ENCODE measurements at places on chromosomes 6 and 20.

GRCh38 chr6:54817236-54817635, 29.3 kb upstream of the FAM83B start:
- no peak for DNase-seq

DNA sequence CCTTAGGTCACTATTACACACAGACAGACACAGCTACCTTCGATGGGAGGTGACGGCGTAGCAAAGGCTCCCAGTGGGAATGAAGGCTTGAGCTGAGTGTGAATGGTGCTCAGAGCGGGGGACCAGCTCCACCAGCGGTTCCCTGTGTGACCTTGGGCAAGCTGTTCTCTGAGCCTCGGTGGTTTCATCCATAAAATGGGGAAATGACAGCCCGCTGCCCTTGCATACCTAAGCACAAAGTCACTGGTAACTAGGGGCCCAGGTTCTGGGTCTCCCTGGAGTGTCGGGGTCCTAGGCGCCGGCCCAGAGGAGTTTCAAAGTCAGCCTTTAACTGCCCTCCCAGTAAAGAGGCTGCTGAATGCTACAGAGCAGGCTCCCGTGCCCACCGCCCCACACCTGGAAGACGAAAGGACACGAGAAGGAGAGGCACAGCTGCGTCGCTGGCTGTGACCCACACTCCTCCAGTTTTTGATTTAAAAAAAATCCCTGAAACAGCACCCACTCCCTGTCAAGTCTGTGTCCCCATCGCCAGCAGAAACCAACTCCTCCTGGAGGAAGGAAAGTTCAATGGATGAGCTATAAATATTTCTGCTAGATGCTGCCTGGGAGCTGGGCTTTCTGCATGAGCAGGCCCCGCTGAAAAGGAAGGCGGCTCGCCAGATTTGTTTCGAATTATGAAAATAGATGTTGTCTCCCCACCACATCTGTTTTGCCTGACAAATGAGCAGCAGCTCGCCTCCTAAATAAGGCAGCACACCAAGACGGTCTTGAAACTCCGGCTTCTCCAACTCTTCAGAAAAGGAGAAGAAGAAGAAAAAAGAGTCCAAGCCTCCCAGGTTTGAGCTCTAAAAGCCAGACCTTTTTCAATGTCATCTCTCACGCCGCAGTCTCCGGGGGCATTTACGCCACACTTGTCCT, 27.4 kb downstream of the PMEPA1 start:
- no peak for DNase-seq

DNA sequence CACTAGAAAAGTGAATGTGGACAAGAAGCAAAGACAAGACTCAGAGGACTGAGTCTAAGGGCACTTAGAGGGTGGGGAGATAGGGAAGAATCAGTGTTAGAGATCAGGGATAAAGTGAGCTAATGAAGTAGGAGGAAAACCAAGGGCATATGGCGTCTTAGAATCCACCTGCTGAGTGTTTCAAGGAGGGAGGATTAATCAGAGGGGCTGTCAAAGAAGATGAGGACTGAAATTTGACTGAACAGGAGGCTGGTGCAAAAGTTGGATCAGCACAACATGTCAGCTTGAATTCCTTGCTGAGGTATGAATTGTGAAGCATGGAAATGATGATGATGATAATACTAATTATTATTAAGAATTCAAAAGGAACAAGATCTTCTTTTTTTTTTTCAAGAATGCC, 39.4 kb downstream of the PLCB4 start:
- DNase-seq = no peak

DNA sequence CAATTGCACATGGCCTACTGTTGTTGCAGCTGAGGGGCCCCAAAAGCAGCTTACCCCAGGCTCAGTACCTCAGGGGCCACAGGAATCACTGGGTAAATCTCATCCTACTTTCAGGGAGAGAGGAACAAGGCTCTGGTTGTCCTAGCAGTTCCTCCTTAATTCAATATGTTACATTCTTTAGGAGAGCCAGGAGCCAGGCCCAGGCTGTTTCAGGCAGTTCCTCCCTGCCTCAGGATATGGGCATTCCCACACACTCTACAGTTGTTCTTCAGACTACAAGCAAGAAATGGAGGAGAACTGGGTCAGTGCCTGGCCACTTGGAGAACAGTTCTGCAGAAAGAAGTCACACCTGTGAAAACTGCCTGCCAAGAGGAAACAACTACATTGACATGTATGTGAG, 9.6 kb upstream of the BTN3A2 start:
- DNase-seq = no peak

- no peak for DNase-seq
Observed at GRCh38 chr6:55320696-55321086, 6.6 kb upstream of the GFRAL start.

DNA sequence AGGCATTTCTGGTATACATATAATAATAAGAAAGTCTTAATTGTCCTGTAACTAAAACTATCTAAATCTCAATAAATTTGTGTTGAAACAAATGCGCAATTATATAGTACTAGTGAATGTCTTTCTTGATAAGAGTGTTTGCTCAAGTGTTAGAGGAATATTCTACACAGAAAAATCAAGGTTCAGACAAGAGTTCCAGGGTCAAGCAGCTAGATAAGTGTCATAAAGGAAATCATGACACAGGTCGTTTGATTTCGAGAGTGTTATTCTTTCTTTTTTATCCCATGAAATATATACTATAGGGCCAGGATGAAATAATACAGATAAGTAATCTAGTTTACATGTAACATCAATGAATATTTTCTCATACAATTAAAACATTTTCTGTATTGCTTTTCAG, 366.1 kb downstream of the UTRN start:
- DNase-seq = no peak

DNA sequence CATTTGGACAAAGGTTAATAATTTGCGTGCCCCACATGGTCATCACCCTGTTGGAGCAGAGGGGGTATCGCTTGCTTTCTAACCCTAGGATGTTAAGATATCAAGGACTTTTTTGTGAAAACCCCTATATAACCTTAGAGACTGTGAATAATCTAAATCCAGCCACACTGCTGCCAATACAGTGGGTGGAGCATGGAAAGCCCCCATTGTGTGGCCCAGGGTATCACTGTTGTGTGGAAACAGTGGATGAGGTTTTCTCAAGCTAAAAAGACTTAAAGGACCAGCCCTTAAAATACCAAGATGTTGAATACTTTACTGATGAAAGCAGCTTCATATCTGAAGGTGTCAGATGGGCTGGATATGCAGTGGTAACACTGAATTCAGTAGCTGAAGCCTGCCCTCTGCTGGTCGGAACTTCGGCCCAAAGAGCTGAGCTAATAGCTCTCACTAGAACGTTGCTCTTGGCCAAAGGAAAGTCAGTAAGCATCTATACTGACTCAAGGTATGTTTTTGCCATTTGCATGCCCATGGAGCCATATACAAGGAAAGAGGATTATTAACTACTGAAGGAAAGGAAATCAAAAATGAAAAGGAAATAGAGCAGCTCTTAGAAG, 695.2 kb downstream of the PHF3 start:
- DNase-seq = peak; percentile 37

GRCh38 chr20:45946149-45946970, 11.9 kb downstream of the PCIF1 start:
- peak; percentile 52 for DNase-seq

DNA sequence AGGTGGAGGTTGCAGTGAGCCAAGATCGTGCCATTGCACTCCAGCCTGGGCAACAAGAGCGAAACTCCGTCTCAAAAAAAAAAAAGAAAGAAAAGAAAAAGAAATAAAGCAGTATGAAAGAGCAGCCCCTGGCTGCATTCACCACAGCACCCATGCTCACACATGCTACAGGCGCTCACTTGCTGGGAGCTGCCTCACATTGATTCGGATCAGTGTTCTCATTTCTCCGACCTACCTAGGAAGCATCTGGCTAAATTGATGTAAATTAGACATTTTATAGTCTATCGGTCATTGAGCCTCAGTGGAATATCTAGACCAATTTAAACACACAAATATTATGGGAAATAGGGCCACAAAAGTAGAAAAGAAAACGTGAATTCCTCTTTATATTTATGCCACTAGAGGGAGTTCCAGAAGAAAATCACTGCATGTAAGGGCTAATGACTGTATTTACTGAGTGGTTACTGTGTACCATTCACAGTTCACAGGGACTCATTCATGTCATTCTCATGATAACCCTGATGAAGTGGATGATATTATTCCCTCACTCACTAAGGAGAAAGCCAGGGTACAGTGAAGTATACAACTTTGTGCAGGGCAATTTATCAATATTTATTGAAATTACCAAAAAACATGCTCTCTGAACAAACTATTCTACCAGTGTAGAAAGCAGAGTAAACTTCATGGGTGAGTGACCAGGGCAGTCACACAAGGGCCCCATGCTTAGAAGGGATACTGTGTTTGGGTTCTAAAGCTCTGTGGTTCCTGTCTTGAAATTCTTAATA, 5.3 kb upstream of the MOG start:
- DNase-seq = peak; percentile 33

DNA sequence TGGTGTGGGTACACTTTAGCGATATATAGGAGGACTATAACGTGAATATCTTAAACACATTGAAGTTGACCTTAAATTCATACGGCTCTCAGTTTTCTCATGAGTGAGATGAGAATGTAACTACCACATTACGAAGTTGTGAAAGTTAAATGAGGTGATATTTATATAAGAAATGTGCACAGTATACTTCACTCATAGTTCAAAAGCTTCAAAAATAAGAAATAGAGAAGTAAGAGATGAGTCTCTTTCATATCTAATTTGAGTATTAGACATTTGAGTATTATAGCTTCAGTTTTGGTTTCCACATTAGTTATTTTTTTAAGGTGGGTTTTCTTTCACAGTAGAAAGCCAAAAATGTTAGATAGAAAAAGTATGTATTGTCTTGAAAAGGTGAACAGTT, 183.3 kb downstream of the NKAIN2 start:
- no peak for DNase-seq

- no peak for DNase-seq
Observed at GRCh38 chr6:24649691-24650090, 3.7 kb upstream of the KIAA0319 start.

DNA sequence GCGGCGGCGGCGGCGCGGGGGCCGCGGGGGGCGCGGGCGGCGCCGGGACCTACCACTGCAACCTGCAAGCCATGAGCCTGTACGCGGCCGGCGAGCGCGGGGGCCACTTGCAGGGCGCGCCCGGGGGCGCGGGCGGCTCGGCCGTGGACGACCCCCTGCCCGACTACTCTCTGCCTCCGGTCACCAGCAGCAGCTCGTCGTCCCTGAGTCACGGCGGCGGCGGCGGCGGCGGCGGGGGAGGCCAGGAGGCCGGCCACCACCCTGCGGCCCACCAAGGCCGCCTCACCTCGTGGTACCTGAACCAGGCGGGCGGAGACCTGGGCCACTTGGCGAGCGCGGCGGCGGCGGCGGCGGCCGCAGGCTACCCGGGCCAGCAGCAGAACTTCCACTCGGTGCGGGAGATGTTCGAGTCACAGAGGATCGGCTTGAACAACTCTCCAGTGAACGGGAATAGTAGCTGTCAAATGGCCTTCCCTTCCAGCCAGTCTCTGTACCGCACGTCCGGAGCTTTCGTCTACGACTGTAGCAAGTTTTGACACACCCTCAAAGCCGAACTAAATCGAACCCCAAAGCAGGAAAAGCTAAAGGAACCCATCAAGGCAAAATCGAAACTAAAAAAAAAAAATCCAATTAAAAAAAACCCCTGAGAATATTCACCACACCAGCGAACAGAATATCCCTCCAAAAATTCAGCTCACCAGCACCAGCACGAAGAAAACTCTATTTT, 2.0 kb downstream of the FOXC1 start:
- DNase-seq = no peak

- DNase-seq = no peak
Observed at GRCh38 chr20:48186447-48186846, 401.2 kb upstream of the SULF2 start.

DNA sequence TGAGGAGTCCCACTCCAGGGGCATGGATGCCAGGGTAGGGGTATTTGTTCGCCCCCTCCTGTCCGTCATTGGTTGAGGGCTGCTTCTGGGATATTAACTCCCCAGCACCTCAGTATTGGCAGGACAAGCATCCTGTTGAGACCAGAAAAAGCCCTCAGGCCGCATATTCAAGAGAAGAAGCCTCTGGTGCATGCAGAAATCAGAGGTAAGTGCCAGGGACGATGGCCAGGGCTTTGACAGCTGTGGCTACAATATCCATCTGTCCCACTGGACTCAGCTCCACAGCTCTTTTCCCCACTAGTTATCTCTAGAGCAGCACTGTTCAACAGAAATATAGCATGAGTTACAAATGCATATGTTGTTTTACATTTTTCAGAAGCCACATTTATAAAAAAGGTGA, 651.3 kb downstream of the KIF16B start:
- DNase-seq = no peak

DNA sequence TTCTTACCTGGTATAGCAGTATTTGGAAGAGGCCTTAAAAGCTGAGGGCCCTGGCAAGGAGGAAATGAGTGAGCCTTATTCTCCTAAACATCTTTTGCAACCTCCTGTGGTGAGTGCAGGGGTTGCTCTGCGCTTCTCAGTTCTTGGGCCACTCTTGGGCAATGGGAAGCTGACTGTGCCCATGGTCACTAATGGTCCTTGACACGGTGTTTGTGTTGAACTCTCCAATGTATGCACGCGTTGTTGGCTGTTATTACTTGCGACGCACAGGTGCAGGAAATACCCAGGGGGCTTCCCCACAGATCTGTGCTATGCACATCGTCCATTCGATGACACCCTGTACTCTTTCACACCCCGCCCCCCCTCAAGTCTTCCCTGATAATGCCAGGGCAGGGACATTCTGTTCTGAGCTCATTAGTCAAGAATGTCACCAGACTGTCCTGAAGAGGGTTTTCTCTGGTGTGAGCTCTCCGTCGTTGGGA, 79.7 kb downstream of the EDN1 start:
- DNase-seq = no peak

- no peak for DNase-seq
Observed at GRCh38 chr6:168062346-168063289, 16.4 kb downstream of the FRMD1 start.

DNA sequence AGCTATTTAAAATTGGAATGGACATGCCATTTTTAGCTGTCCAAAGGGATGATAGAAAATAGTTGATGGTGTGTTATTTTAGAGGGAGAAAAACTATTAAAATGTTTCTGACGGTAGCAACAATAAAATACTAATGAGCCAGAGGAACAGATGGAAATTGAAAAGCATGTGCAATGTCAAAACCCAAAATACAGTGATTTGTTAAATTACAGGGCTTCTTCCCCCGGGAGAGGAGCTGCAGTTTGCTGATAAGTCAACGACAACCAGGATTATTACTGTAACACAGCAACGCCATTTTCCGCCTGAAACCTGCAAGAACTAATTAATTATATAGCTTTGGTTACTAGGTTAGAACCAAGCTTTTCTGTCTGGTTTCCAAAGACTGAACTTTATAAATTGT, 179.6 kb upstream of the SPTLC3 start:
- DNase-seq = no peak

- no peak for DNase-seq
Observed at GRCh38 chr6:44722736-44723135, 335.2 kb downstream of the CDC5L start.

GRCh38 chr6:140269591-140270165, 895.2 kb upstream of the CITED2 start:
- DNase-seq = no peak

- DNase-seq = no peak
Observed at GRCh38 chr6:157148391-157149323, 174.7 kb downstream of the TMEM242 start.

GRCh38 chr6:21142741-21143140, 450.8 kb upstream of the SOX4 start:
- no peak for DNase-seq
